ENCODE measurements at places on chromosomes 16 and 17.

DNA sequence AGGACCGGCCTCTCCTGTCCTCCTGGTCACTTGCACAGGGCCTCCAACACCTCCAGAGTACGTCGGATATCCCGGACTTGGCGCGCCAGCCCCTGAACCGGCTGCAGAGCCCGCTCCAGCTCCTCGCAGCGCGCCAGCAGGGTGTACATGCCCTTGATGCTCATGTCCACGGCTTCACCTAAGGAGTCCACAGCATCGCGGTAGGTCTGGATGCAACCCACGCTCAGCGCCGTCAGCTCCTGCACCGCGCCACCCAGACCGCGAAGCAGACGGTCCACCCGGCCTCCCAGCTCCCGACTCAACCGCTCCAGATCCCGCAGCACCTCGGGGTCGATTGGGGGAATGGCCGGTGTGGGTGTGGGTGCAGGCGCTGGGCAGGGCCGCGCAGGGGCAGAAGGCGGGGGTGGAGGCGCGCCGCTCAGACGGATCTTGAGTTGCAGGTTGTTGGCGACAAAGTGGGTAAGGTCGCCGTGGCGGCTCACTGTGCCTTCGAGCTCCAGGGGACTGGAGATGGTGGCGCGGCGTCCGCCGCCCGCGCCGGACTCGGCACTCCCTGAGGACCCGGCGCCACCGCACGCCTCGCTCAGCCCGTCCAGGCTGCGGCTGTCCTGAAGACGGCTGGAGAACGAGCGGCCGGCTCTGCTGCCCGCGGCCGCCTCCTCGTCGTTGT lies 804 bp downstream of the BORCS6 start:
- DNase-seq = no peak

- DNase-seq = no peak
Observed at GRCh38 chr16:73015612-73016487, 32.1 kb downstream of the ZFHX3 start.

DNA sequence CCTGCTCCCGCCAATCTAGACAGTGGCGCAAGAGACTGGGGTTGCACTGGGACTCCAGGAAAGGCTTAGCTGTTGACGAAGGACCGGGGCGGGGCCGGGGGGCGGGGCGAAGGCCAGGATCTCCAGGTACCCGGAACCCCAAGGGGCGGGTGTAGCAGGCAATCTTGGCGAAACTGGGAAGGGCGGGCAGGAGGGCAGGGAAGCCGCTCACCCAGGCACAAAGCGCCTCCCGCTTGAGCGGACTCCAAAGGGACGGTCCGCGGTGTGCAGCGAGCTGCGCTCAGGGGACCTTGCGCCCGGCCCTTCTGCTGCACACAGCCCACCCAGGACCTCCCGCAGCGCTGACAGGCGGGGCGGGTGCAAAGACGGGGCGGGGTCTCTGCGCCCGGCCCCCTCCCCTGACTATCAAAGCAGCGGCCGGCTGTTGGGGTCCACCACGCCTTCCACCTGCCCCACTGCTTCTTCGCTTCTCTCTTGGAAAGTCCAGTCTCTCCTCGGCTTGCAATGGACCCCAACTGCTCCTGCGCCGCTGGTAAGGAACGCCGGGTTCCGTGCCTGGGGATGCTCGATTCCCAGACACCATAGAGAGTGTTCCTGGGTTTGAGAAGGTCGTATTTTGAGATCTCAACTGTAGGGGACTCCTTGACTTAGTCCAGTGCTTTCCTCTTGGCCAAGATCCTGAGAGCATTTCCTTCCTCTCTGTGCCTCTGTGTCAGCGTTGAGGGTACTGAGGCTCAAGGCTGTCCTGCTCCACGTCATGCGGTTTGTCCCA lies at the start of gene MT1F:
TSS of gene MT1F (plus strand) at position 405 of the 772 bp plus-strand sequence. CDS start at position 505, 100 bp downstream.
- peak; percentile 33 for DNase-seq

GRCh38 chr16:4342866-4343744 lies 8.0 kb downstream of the PAM16 start:
- peak; percentile 43 for DNase-seq

- peak; percentile 28 for DNase-seq
Observed at GRCh38 chr16:71542377-71542776, 16.2 kb downstream of the CHST4 start.

DNA sequence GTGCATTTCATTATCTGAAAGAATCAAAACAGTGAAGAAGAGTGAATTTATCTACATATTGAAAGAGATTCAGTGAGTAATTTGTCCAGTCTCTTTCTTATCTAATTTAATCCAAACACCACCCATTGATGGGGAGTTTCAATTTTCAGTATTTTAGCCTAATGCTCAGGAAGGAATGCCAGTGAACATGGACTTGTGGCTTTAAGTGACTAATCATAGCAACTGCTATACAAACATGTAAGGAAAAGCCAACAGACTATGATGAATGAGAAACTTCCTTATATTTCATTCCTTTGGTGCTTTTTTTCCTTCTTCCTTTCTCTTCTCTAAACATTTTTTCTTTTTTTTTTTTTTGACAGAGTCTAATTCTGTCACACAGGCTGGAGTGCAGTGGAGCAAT lies 885.8 kb downstream of the KCNJ2 start:
- peak; percentile 45 for DNase-seq

DNA sequence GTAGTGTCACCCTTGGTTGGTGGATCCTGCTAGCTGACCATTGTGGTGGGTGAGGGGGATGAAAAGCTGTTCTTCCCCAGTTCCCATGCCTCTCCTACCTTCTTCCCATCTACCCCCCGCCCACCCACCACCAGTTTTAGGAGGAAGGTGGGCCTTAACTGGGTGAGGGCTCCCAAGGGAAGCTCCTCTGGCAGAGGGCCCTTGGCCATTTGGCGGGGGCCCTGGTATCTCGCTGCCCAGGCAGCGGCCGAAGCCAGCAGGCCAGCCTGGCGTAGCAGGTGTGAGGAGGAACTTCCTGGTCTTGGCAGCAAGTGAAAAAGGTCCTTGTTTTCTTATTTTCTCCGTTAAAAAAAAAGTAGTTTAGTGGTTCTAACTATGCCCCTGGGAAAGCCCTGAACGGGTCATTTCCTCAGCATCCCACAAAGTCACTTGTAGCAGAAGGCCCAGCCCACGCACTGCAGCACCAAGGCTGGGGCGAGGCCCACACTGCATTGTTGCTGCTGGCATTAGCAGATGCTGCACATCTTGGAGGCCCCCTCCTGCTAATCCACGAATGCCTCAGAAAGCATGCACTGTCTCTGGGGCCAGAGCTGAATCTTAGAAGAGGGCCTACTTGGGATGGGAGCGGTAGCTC lies 72.5 kb downstream of the MPRIP start:
- no peak for DNase-seq

- DNase-seq = no peak
Observed at GRCh38 chr16:74732707-74733350, 32.2 kb upstream of the MLKL start.

- DNase-seq = no peak
Observed at GRCh38 chr17:69231521-69231920, 2.9 kb upstream of the ABCA10 start.

Measured in amniotic epithelial cell (primary cell).